Colonic mucosa (tissue), 4 donors: ENCODE measurements at places on chromosomes 5 and 9. TPM values are rescaled to one million over a fixed set of nuclear protein-coding genes. Genes with fewer than 3 reads are reported as not detected.

DNA sequence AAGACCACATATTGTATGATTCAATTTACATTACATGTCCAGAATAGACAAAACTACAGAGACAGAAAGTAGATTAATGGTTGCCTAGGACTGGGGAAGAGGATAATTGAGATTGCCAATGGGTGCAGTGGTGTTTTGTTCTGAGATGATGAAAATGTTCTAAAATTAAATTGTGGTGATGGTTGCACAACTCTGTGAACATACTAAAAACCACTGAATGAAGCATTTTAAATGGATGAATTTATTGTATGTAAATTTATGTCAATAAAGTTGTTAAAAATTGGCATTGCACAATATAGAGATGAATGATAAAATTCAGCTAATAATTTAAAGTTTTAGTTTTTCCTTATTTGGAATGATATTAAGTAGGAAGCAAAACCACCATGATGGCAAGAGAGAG, 109.5 kb upstream of the NR4A3 start:
- no peak for DNase-seq

DNA sequence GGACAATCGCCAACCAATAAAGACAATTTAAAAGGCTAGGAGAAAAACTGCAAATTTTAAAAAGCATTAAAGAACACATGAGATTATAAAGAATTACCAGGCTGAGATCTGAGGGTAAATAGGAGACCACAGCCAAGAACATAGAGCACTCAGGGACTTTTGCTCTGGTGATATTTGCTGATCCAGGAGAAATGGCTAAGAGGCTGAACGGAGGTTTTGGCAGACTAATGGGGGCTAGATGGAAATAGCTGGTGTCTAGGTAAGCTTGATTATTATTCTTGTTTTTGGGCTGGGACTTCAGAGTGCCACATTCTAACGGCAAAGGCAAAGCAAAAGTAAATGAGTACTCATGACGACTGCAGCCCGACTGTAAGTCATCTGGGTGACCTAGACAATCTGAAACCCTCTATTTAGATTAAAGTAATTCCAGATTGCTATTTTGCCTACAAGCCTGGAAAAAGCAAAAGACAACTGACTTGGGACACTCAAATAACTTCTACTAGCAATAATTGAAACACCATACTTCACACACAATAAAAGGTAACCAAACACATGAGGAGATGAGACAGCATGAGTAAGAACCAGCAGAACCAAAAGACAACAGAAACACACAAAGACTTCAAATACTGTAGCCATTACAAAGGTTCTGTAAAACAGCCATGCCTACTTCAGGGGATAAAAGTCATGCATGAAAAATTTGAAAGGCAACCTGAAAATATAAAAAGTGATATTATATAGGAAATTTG, 68.8 kb downstream of the JAKMIP2 start:
- no peak for DNase-seq

GRCh38 chr5:148846930-148847329, 20.5 kb downstream of the ADRB2 start:
- no peak for DNase-seq

GRCh38 chr9:5442400-5443011, 4.8 kb upstream of the PLGRKT start:
- DNase-seq, result peak; percentile 43

GRCh38 chr9:17627641-17628040, 48.8 kb downstream of the SH3GL2 start:
- DNase-seq, result no peak

GRCh38 chr5:56346741-56347535, 113.8 kb upstream of the ANKRD55 start:
- no peak for DNase-seq

DNA sequence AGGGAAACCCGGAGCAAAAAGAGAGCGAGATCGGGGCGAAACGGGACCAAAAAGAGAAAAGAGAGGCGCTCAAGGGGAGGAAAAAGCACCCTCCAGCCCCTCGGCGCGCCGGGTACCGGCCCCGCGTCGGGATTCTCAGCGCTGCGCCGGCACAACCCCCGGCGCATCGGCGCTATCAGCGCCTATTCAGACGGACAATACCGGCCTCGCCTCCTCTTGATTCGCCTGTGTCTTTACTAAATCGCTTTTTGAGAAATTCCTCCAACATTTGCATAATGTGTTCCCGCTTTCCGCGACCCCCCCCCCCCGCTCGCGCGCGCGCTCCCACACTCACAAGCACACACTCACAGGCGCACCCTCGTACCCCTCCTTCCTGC, 578 bp downstream of the LHX6 start:
- no peak for DNase-seq

DNA sequence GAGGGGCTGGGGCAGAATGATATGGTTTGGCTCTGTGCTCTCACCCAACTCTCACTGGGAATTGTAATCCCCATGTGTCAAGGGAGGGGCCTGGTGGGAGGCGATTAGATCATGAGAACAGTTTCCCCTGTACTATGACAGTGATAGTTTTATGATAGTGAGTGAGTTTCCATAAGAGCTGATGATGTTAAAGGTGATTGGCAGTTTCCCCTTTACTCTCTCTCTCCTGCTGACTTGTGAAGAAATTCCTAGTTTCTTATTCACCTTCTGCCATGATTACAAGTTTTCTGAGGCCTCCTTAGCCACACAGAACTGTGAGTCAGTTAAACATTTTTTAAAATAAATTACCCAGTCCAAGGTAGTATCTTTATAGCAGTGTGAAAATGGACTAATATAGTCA, 120.4 kb upstream of the CDH9 start:
- no peak for DNase-seq

DNA sequence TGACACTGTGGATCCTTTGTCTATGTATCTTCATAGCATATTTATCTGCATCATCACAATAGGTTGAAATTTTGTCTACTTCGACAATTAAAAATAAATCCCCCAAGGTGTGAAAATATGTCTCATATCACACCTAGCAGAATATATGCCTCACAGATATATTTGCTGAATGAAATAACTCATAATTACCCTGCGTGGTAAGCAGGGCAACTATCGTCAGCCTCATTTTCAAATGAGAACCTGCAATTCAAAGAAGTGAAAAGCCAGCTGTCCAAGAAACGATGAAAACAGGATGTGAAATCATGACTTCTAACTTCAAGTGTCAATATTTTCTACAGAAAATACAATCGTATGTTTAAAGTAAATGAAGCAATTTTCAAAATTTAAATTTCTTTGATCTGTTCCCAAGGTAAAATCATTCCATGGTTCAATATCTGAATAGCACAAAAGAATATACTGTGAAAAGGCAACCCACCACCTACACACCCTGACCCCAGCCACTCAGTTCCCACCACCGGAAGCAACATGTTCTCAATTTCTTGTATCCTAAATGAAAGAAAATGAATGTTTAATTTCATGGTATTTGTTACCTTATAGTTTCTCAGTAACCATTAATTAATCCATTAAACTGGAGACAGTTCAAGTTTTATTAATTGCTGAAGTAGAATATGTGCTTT, 57.1 kb downstream of the TBCA start:
- DNase-seq, result no peak

DNA sequence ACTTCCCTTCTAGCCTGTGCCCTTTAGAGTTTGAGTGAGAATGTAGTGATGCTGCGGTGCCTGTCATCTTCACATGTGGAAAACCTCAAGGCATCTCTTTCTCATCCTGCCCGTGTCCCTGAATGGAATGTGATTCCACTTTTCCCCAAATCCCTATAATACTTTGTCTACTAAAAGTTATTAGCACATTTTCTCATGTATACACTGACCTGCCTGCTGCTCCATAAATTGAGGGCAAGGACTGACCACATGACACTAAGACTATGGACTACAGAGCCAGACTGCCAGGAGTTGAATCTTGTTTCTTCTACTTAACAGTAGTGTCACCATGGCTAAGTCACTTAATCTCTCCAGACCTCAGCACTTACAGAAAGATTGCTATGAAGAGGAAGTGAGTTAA, 93.0 kb downstream of the TEK start:
- no peak for DNase-seq

DNA sequence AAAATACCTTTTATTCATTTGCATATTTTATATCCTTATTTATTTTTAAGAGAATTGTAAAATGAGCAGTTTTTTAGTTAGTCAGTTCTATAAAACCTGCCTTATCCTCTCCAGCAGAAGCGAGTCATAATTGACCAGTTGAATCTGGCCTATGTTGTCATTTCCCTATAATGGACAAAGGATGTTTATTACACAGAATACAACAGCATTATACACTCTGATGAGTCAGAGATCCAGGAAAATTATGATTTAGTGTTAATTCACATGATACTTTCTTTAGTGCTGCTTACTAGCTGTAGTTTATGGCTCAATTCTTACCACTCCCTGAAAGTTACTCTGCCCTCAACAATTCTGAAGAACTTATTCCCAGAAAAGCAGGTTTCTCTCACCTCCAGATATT, 26.8 kb upstream of the LURAP1L start:
- no peak for DNase-seq

GRCh38 chr9:82721593-82721992, 341.3 kb downstream of the RASEF start:
- no peak for DNase-seq

GRCh38 chr5:17816944-17817343, 182.7 kb downstream of the TAF11L14 start:
- no peak for DNase-seq

DNA sequence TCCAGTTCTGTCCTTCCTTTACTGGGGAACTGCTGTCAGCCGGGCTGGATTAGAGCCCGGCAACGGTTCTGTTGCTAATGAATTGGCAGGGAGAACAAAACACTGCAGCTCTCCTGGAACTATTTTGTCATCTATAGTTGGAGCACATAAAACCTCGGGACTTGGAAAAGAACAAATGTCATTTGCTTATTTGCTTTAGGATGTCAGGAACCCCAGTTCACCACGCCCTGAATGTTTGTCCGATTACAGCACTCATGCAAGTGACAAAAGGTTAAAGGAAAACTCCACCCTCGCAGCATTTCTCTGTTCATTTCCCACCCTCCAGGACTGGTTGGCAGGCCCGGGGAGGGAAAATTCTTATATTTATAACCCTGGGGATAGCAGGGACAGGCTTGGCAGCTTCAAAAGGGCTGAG, 66.4 kb upstream of the PLPP1 start:
- DNase-seq, result peak; percentile 89

DNA sequence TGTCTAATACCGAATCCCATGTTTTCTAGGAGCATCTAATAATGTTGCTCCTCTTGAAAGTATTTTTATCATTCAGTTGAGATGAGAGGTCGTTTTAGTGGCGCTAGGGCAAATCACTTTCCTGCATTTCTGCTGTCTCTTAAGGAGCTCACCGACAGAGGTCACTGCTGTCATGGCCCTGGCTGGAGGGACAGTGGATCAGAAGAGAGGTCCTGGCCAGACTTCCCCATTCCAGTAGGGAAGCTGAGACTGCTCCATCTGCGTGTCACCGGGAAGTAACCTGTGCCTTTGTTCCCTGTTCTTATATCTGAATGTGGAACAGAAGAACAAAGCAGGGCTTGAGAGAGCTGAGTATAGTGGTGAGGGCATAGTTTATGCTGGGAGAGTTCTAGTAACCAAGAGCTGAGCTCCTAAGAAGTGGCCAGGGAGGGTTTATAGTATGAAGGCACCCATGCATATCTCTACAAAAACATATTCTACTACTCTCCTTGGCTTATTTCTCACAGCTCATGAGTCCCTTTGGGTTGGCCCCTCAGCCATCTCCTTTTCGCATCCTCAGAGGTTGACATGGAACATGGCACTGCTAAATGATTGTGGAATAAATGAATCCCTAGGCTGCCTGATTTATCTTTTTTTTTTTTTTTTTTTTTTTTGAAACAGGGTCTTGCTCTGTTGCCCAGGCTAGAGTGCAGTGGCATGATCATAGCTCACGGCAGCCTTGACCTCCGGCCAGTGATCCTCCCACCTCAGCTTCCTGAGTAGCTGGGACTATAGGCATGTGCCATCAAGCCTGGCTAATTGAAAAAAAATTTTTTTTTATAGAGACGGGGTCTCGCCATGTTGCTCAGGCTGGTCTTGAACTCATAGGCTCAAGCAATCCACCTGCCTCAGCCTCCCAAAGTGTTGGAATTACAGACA, 27.2 kb downstream of the ATP6V0E1 start:
- DNase-seq, result peak; percentile 37

DNA sequence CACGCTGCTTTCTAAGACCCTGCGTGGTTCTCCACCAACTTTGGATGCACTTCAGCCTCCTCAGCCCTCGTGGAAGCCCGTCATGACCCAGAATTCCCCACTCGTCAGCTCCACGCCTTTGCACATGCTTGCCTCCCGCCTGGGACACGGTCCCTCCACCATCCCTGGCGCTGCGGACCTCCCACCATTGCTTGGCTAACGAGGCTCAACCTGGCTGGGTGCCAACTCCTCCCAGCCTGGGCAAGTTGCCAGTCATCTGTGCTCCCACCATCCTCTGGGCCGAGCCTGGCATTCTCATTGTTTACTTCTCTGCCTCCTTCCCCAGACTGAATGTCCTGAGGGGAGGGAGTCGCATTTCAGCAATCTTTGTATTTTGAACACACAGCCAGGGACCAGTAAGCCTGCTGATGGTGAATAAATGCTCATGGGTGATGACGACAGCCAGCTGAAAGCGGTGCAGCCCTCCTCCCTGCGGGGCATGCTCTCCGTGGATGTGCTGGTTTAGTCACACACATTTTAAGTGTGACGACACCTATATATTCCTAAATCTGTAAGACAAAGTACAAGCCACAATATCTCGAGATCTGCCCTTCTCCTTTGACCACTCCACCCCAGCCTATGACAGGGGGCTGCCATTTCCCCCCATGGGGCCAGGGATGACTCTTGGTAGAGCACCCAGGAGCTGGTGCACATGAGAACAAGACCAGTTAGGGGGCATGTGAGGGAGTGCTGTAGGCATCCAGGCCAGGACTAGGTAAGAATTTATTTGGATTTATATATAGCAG, 37.6 kb downstream of the ANKRD33B start:
- DNase-seq, result peak; percentile 76

DNA sequence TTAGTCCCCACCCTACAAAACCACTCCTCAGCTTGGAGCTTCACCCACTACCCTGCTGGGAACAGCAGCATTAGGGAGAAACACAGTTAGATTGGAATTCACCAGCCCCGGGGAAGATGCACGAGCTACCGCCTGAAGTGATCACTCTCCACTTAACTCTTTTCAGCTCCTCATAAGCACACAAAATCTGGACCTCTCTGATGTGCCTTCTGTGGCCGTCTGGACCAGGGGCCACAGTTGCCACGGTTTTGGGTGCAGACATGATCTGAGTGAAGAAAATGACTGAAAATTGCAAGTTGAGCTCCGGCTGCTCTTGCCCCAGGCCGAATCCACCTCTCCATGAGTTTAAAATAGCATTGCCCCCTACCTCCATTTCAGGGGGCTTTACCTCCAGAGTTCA, 95.2 kb downstream of the TENT4A start:
- no peak for DNase-seq

Gene SLC46A2
- total RNA-seq, result not detected

Gene CYSRT1
- 0.64 TPM for total RNA-seq

Gene FOXD4L6
- not detected for total RNA-seq

Gene RNF20
- 33.3 TPM for total RNA-seq

Gene PRDM9
- not detected for total RNA-seq

Gene PCAT7
- total RNA-seq, result 2.1 TPM

Gene GDA
- 23.0 TPM for total RNA-seq

Gene ANAPC2
- total RNA-seq, result 33.8 TPM
